Neural progenitor cell (in vitro differentiated cells): ENCODE measurements at places on chromosomes 11 and 22.

- peak; percentile 52 for DNase-seq
Observed at GRCh38 chr11:69702769-69703452, 911 bp downstream of the FGF19 start.

GRCh38 chr22:38706101-38706900, 557 bp downstream of the GTPBP1 start:
- DNase-seq = peak; percentile 64

DNA sequence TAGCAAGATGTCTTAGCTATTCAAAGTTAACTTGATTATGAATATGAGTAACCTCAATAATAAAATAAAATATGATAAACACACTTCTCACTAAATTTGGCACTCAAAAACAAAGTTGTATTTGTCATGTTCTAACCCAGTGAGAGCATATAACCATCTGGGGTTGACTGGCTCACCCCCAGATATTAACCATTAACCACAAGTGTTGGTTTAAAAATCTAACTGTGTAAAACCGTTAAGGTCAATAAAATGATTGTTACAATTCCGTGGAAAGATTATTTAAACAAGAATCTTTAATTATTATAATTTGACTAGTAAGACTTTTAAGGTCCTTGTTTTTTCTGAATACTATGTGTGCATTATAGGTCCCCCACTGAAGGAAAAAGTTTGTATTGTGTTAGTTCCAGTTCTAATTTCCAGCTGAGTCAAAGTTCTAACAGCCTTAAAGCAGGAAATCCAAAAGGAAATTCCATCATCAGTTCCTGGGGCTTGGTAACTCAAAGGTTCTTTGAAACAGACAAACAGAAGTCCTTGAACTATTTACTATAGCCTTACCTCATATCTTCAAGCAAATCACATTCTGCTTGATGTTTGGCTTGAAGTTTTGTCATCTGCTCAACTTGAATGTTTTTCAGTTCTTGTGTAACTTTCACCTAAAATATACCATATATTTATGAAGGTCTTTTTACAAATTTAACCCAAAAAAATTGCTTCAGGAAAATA, 2.5 kb downstream of the FCHSD2 start:
- DNase-seq = no peak

GRCh38 chr11:96246718-96247552, 96.1 kb downstream of the MAML2 start:
- DNase-seq = no peak

DNA sequence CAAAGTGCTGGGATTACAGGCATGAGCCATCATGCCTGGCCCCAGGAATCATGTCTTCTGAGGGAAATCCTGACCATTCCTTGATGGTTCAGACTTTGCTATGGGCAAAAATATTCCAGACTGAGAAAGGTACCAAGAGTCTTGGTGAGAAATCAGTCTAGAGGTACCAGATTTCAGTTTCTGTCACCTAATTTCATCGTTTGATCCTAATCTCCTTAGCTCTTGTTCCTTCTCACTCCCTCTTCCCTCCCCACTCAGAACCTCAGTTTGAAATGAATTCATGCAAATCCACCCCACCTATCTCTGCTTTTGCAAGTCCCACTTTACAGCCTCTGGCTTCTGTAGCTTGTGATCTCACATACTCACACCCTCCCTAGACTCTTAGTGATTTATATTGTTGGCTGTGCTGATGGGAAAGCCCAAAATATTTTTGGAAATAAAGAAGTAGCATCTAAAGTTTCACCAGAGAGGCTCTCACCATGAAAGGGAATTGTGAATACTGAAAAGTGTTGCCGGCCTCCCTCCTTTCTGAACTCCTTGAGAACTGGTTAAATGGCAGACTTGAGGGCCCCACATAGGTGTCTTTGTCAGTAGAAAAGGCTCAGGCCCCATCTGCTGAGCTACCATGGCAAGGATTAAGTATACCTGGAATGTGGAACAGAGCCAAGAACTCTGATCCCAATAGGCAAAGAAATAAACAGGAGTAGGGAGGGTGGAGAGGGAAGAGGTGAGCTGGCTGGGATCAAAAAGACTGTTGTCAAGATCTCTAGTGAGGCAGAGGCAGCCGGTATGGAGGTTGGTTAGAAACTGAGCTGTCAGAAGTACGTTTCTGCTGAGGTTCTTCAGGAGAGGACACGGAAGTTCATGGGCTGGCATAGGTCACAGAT, 190.5 kb upstream of the MTMR2 start:
- DNase-seq = no peak

DNA sequence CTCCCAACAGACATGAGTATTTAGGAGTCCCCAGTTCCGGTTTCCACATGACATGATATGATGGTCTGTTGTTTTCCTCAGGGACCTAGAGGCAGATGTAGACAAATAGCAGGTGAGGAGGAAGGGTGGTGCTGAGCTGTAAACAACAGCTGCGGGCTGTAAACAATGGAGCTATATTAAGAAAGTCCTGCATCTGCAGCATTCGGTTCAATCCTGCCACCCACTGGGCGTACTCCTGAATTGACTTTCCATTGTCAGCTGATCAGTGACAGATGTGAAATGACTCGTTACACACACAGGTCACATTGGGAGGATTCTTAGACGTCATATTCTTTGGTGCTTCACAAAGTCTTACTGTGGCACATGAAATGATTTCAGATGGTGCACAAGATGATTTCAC, 26.8 kb upstream of the RAG1 start:
- DNase-seq = peak; percentile 61

DNA sequence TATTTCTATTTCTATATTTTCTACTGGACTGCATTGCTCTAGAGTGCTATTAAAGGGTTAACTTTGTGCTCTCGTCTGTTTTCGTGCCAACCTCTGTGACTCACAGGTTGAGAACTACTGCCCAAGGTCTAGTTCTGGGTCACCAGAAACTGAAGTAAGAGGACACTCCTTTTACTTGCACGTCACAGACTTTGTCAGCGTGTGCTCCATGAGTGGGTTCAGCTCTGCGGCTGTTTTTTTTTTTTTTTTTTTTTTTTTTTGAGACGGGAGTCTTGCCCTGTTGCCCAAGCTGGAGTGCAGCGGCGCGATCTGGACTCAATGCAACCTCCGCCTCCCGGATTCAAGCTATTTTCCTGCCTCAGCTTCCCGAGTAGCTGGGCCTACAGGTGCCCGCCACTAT, 49.8 kb downstream of the CLMP start:
- no peak for DNase-seq

DNA sequence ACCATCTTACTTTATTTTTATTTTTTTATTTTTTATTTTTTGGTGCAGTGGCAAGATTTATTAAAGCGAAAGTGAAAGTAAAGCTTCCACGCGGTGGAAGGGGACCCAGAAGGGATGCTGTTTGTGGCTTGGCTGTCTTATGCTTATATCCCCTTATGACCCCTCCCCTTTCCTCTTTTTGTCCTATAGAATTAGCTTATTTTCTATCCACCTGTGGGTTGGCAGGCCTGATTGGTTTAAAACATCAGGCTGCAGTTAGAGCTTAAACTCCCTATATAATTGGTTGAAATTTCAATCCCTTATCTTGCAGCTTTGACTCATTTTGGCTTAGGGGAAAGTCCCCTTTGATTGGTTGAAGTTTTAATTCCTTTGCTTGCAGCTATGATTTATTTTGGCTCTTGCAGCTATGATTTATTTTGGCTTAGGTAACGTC, 50.5 kb downstream of the NNMT start:
- DNase-seq = no peak

- DNase-seq = peak; percentile 16
Observed at GRCh38 chr11:70862093-70862492, 390.3 kb downstream of the SHANK2 start.

GRCh38 chr11:88697139-88697538, 359.6 kb upstream of the CTSC start:
- no peak for DNase-seq

DNA sequence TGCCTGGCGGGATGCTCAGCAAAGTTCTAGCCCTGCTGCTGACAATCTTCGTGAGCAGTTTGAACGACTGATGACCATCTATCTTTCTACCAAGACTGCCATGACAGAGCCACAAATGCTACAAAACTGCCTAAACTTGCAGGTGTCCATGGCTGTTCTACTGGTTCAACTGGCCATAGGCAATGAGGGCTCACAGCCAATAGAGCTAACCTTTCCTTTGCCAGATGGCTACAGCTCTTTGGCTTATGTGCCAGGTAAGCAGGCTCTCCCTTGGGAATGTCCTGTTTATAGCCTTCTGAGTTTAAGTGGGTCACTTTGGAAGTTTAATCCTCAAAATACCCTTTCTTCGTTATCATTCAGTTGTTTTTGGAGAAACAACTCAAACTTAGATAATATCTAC, 20.1 kb downstream of the UBE4A start:
- DNase-seq = no peak

DNA sequence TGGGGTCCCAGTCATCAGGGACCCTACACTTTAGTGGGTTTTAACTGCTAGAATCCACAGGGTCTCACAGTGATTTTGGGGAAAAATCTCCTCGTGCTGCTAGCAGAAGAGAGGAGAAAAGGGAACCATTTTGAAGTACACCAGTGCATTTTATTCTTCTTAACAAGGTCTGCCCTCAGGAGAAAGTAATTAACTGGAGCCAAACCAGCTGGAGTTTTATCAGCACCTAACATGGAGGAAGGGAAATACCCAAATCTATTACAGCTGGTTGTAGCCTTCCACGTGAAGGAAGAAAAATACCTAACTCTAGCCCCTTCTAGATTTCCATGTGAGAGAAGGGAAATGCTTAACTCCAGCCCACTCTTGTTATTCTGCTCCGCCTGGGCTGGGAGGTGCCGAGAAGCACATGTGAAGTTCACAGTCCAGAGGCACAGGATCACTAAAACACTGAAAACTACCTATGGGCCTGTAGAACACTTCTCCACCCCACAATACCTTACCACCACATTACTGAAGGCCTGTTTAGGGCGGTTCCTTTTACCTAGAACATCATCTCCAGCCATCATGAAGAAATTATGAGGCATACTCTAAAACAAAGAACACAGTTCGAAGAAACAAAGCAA, 31.3 kb upstream of the TEAD1 start:
- no peak for DNase-seq

DNA sequence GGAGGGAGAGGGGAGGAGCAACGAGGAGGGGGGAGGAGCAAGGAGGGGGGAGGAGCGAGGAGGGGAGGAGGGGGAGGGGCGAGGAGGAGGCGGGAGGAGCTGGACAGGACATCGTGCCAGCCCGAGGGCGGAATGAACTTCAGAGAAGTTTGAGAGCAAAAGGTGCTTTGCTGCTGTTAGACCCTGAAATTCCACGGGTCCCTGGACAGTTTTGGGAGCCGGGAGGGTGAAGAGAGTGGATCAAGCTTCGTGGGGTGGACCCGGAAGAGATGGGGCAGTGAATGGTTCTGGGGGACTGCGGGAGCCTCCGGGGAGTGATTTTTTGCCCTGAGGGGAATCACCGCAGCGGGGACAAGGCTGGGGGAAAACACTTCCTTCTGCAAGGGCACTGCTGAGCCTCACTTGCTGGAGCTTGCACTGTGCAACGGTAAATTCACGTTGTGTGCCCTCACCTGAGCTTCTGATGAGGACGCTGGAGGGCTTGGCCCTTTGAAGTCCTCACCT, 10.7 kb upstream of the NLRP6 start:
- no peak for DNase-seq

DNA sequence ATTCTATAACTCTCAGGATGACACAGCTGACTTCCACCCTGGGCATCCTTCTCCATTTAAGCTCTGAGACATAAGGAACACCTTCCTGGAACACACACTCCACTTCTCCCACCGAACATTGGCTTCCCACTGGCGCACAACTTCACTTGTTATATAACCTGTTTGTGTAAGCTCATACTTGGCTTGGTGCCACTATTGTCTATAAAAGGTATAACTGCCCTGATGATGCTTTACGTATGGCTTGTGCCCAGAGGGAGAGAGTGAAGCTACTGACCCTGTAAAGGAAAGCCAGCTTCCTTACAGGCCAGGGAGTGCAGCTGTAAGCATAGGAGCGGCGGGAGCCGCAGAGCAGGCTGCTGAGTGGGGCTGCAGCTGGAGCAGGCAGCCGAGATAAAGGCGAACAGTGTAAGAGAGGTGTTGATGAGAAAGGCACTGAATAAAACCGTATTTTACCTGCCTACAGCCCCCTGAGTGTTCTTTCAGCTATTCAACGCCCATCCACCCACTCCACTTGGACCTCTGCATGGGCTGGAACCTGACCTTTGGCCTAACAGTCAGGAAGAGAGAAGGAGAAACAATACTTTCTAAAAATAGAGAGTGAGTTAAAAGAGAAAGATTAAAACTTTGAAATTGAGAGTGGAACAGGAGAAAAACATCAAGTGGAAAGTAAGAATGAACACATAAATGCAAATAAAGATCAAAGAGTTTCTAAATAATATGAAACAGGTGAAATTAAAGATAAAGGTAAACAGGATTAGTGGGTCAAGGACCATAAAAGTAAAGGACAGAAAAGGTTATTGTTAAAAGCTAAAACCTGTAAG, 252.1 kb upstream of the ARHGAP42 start:
- DNase-seq = peak; percentile 27

GRCh38 chr11:66607126-66607834, 9.2 kb upstream of the RBM14 start:
- no peak for DNase-seq

DNA sequence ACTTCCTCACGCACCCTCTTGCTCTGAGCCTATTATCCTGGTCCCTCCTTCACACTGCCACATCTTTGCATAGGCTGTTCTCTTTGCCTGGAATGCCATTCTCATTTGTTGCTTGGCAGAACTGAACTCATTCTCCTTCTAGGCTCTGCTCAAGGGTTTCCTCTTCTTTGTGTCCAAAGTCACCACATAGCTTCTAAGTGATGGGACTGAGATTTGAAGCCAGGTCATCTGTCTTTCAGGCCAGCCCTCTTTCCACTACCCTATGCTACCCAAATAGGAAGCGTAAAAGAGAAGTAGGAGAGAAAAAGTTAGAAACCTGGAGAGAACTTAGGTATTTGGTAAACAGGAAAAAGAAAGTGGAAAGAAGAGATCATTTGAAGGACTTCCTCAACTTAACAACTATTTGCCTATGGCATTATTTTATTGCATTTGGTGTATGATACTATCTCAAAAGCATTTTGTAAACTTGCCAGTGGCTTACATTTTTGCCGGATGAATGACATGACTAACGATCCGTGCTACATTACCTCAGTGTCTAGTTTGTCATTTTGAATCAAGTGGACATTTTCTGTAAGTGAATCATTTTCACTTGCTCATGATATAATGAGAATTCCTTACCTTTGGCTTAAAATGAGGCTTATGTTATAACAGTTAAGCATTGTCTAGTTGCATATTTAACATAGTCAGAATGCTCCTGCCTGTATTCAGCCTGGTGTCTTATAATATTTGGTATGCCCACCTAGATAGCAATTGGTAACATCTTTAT, 18.5 kb downstream of the NF2 start:
- no peak for DNase-seq

- DNase-seq = no peak
Observed at GRCh38 chr22:26161746-26162145, 7.5 kb upstream of the SEZ6L start.

GRCh38 chr11:68589547-68590216, 94.7 kb upstream of the GAL start:
- DNase-seq = no peak

GRCh38 chr22:23518376-23519187, 61.5 kb downstream of the IGLL1 start:
- DNase-seq = peak; percentile 32
